ENCODE measurements at places on chromosomes 12 and 14.

GRCh38 chr14:105092171-105093037, 27.2 kb upstream of the GPR132 start:
- DNase-seq, result no peak

DNA sequence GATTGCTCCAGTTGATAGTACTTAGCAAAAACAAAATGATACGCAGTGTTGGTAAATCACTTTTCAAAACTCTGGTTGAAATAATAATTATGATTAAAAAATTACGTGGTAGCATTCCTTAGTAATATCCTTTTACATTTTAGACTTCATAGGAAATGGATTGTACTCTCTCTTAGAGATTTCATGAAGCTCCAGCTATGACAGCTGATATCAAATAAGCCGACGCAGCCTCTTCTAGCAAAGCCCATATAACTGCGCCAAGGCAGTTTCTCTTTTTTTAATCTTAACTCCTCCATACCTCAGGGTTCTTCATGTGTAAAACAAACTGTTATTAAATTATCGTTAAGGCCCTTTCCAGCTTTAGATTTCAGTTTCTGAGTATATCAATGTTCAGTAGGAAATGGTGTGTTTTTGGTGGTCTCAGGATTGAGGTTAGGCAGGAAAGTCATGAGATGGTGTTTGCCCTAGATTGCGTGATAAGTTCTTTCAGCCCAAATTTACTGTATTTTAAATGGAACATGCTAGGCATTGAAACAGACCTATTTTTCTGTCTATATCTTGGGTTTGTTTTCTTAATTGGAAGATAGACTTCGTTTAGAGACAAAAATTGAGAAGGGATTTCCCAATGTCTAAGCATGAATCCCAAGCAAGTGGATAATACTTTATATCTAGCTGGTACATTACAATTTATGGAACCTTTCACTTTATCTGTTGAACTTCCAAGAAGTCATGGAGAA, 902 bp upstream of the CFL2 start:
- no peak for DNase-seq

- no peak for DNase-seq
Measured at GRCh38 chr14:105119408-105120025, 49.1 kb downstream of the JAG2 start.

GRCh38 chr12:123580772-123581171, 3.6 kb upstream of the TMED2 start:
- no peak for DNase-seq

Measured in astrocyte of the cerebellum (primary cell).